ENCODE measurements at places on chromosomes 5 and 9.

GRCh38 chr9:137639303-137640051 lies 20.7 kb downstream of the EHMT1 start:
- peak; percentile 23 for DNase-seq

DNA sequence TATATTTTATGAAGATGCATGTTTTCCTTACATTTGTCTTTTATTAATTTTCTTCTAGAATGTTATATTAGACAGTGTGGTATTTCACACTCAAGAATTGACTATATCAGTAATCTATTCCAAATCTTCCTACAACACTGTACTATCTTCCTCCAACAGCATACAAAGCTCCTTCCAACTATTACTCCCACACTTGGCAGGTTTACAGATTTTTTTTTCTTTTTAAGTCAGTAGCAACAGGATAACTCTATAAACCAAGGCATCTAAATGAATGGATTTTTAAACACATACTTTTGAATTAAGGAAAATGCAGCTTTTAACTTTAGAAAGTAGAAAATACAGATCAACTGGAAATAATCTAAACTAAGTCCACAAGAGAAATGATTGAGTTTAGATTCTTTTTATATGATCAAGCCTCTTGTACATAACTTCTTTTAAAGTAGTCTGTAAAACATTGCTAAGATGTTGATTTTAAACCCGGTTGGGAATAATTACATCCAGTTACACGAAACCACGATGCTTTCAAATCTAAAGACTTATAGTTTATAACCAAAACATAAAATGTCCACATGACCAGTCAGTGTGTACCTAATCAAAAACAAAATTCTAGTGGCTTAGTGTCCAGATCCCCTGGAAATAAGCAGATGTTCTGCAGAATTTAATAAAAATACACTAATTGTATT lies 281.6 kb downstream of the ADAMTS6 start:
- DNase-seq = peak; percentile 77

DNA sequence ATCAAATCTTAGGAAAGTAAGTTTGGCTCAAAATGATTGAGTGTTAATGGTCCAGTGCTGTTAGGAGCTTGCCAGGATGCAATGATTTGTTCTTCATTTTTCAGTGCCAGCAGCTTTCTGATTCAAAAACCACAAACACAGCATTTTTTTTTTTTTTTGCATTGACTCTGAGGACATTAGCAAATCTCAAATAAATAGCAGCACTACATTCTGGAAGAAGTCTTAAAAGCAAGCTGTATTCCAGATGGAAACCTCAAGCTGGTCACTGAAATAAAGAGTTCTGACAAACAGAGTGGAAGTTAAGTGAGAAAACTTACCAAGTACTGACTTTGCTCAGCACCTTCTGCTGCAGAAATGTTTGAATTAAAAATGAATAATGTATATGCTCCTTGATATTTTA lies 1653.1 kb upstream of the CDH9 start:
- DNase-seq = no peak

DNA sequence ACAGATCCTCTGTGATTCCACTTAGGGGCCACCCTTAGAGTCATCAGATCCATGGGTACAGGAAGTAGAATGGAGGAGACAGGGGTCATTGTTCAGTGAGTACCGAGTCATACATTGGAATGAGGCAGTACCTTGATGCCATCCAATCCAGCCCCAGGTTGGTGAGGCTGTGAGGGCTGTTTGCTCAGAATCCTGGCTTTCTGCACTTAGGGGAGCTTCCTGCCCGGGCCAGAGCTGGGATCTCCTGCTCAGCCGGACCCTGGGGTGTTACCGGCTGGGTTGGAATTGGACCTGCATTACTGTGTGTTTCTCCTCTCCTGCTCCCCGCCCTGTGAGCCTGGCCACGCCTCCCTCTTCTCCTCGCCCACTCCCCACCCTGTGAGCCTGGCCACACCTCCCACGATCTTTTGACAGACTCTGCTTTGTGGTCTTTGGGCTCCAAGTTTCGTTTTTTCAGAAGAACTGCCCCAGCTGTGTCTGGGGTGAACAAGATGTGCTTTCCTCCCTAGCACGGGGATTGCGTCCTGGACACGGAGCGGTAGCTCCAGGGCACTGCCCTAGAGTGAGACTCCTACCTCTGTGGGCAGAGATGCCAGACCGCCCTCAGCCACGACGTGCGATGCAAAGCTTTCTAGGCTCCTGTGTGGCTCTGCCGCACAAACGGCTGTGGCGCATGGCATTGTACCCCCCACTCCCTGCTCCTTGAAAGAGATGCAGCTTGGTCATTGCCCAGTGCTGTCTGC lies 15.4 kb downstream of the TRAF2 start:
- DNase-seq = peak; percentile 63

DNA sequence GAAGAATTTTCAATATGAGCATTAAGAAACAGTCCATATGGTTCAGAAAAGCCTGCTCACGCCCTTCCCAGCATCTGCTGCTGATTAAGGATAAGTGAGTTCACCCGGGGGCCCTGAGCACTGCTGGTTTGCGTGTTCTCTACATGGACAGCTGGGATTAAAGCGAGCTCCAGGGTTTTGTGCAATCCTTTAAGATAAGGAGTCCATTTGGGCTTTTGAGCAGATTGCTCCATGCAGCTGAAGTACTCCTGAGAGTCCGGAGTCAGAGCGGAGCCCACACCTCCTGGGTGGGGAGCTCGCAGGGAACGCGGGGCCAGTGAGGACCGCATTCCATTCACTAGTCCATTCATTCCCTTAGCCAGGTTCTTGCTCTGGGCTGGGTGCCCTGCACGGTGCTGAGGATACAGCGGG lies 149.3 kb upstream of the COL5A1 start:
- DNase-seq = peak; percentile 31

- peak; percentile 78 for DNase-seq
These were observed at the start of gene SFXN1 for GRCh38 chr5:175478384-175479124. Gene SFXN1, plus strand, starts transcription at chr5:175478560. Its CDS starts 13,544 bp downstream, at chr5:175492104.

All from EL (cell line).